ENCODE measurements at places on chromosomes 2 and 18.

DNA sequence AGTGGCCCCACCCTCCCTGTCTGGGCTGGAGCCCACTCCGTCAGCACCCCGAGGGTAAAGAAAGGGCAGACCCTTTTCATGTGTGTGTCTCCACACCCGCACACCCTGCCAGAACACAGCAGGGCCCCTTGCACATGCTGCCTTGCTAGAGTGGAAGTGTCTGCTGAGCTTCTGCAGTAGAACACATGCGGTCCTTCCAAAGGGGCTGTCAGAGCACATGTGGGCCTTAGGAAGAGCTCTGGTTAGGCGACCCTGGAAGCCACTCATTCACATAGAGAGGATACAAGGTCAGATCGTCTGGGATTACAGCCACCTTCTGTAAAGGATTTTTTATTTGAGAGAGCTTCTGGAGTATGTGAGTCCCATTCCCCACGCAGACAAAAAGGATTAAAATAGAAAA, 613.2 kb upstream of the RAB6C start:
- no peak for DNase-seq

GRCh38 chr2:224819075-224819474, 102.9 kb upstream of the CCDC195 start:
- DNase-seq = no peak

DNA sequence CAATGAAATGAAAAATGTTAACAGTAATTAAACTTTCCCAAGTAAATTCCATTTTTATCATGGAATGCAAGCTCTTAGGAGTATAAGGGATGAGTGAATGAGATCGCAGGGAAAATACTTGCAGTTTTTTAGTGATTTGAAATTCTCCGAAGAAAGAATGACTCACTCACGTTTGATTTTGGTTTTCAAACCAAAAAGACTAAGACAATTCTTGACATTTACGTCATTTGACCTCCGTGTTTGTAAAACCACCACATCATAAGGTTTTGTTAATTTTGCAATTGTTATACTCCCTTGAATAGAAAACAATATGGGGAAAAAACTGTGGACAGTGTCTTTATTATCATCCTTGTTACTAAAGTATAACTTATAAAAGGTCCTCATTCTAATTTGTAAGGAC, 29.4 kb downstream of the COL4A4 start:
- DNase-seq = no peak

GRCh38 chr2:198273660-198274059, 469.3 kb downstream of the PLCL1 start:
- DNase-seq = no peak

DNA sequence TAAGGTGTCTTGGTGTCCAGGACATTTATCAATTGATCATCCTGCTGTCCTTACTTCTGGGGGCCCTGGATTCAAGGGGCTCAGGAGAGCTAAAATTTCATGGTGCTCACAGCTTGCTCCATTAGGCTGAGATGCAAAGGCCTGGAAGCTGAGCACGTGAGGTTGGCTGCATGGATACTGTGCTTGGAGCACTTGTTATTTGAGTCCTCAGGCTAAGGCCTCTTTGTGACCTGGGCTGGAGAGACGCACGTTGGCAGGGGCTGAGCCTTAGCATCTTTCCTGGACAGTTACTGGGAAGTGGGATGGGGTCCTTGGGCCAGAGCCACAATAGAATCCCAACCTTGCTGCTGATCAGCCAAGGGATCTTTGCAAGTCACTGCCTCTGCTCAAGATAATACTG, 151.2 kb upstream of the HS6ST1 start:
- DNase-seq = no peak

DNA sequence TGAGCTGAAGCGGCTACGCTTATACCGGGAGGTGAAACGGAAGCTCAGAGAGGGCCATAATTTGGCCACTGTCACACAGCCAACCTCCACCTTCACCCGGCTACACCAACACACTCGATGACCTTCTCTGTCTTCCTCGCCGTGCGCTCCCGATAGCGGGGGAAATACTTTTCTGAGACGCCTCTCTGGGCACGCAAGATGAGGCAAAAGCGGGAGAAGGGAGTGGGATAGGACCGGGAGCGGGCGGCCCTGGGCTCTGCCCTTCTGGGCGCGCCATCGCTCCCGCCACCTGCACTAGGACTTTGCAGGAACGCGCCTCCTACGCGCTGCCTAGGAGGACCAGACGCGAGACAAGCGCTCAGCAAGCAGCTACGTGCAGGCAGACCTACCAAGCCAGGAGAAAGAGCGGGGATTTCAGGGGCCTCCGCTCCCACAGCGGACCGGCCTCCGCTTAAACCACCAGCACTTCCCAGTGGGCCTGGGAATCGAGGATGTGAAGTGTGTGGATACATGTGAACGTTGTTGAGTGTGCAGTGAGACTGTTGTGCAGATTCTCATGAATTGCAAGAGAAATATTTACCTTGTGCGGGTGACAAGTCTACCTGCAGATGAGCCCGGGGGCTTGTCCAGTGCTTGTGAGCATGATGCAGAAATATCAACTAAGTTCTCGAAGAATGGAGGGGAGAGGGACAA, 11.4 kb downstream of the SIX3 start:
- DNase-seq = no peak

DNA sequence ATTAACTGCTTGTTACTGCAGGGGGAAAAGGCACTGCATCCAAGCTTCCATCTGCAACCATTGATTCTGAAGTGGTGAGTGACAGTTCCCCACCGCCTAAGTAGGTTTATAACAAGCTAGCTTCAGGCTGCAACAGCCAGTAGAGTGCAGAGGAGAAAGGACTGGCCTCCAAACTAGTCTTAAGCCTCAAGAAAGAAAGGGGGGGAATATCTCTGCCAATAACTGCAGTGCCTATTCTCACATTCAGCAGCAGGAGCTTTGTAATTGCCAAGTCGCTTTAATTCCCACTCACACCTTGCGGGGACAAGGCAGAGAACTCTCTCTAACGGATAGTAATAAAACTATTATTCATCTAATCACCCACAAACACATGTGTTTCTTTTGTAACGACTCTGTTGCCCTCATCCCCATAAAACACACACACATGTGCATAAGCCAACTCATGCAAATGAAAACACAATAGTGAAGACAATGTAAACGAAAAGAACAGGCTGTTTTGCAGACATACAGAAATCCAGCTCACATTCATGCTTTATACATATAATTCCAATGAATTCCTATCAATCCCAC, 1963.3 kb upstream of the PIK3C3 start:
- DNase-seq = no peak

DNA sequence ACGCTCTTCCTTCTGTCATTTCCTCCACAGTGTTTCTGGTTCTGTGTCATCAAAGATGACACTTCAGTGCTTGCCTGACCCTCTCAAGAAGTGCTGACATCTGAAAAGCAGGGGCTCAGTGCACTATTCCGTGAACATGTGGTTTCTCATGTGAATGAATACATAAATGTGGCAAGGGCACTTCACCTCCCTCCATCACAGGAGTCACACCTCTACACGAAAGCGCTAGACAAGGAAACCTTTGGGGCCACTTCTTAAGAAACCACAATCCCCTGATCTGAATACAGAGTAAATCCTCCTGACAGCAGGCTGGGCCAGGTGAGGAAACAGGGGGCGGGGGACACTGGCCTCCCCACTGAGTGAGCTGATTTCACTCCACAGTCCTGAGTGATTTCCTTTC, 145.8 kb upstream of the ACAA2 start:
- DNase-seq = no peak

Data from hippocampal formation (tissue), 2 donors.